ENCODE measurements at places on chromosomes 7 and 10.

GRCh38 chr10:21083861-21084260 is 186.8 kb upstream of the NEBL start:
- DNase-seq, result no peak

DNA sequence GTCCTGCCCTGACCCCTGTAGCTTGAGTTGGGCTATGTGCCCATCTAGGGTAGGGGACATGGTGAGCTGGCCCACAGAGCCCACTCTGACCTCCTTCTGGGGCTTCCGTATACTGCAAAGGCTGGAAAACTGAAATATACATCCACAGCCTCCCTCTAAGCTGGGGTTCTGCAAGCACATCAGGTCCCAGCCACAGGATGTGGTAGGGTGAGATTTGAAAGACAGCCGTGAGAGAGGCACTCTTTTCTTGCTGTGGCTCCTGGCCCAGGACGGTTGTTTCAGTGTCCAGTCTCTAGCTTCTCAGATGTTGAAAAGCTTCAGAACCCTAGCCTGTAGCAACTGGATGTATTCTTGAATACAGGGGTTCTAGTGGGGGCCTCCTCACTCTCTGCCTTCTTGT is 60.1 kb upstream of the ADRB1 start:
- no peak for DNase-seq

- no peak for DNase-seq
Measured at GRCh38 chr7:41467596-41467995, 235.3 kb downstream of the INHBA start.

DNA sequence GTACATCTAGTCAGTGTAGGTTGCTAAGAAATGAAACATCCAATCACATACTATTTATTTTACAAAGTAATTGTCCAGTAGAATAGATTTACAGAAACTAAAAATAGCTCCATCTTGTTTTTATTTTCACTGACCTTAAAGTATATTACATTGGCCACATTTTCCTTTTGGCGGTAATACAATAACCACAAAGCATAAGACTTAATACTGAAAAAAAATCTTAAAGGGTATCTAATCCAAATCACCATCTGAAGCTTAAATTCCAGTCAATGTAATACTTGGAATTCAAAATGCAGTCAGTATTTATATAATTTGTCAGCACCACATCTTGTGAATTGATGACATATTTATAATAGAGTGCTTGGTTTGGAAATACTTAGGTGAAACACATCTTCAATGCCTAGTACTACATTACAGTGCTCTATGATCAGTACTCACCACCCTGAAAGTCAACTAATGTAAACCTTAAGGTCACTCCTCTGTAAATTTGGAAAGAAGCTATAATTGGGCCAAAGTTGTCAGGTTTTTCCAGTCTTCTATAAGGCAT is 8.9 kb downstream of the ANKMY2 start:
- no peak for DNase-seq

GRCh38 chr10:70921285-70921684 is 32.9 kb upstream of the PCBD1 start:
- DNase-seq, result no peak

GRCh38 chr10:99983280-99983988 is 26.3 kb downstream of the DNMBP start:
- no peak for DNase-seq

- no peak for DNase-seq
Measured at GRCh38 chr7:153381275-153382040, 621.9 kb downstream of the ACTR3B start.

GRCh38 chr10:9227679-9228365 is 1173.3 kb downstream of the GATA3 start:
- DNase-seq, result no peak

DNA sequence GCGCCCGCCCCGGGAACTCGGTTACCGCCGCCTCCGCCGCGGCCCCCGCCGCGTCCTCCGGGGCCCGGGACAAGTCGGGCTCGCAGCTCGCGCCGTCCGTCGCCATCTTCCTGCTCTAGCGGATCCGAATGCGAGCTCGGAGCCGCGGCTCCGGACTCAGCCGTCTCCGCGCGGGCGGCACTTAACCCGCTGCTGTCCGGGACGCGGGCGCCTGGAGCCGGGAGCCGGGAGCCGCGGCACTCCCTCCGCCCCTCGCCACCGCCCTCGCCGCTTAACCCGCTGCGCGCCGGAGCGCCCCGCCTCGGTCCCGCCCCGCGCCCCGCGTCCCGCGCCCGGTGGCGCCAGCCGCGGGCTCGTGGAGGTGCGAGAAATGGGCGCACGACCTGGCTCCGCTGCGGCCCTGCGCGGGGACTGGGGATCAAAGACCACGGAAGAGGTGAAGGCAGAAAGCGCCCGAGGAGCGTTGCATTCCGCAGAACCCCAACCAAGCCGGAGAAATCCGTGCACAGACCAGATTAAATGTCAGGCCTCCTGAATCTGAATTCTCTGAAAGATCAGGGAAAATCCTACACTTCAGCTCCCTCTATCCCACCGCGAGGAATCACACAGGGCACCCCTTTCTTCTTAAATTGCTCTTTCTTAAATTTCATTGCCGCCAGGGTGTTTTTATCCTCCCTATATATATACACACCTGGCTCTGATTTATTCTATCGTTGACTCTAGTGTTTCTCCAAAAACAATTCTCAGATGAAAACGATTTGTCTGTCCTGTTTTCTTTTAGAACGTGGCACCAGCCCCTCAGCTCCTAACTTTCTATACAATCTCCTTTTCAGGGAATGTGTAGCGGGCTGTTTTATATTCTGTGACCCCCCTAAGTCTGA is at the start of gene CTTNBP2:
TSS of gene CTTNBP2 (minus strand) at position 132 of the 881 bp plus-strand sequence. CDS start at position 106, 26 bp downstream.
- DNase-seq, result peak; percentile 69

DNA sequence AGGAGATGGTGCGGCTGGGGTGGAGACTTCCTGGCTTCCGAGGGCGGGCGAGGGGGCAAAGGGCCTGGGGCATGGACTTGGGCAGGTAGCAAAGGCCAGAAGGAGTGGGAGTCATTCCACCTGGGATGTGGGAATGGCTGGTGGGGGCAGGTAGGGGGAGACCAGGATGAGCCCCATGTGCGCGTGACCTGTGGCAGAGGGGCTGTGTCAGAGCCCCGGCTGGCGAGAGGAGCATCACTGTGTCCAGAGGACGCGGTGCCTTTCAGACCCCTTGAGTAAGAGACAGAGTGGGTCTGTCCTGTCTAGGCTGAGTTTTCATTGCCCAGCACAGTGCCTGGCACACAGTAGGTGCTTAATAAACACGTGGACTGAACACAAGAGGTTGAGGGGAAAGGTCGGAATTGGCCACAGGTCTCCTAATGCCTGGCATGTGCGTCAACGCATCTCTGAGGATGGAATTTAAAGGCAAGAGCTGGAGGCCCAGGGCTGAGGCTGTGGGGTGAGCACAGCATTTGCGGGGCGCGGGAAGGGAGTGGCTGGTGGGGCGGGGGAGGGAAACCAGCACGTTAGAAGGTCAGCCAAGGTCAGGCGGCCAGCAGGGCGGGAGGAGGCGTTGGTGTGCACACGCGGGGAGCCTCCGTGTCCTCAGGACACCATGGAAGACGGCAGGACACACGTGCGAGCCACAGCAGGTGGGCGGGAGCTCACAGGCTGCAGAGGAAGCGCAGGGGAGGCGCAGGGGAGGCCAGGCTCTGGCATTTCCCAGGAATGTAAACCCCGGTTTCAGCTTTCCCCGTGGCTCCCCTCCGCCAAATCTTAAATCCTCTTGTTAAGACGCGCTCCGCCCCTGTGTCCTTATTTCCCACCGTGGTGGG is 51.8 kb downstream of the CUX1 start:
- DNase-seq, result no peak

DNA sequence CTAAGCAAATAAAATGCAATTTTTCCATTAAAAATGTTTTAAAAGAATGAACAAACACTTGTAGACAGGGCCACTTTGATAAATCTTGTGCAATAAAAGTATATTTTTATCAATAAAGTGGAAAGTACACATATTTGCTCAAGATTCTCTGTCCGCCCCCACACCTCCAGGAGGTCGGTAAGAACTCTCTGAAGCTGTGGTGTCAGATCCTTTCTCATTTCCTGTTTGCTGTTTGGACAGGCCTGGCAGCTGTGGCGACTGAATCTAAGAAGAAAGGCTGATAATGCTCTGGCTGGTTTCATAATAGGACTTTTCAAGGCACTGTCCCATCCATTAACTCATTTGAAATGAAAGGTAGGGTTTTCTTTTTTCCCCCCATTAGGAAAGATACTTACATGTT is 15.3 kb upstream of the ASB4 start:
- DNase-seq, result no peak

- no peak for DNase-seq
Measured at GRCh38 chr7:92655346-92655884, 65.2 kb upstream of the FAM133B start.

GRCh38 chr7:40721342-40721949 is 586.6 kb downstream of the SUGCT start:
- DNase-seq, result no peak

DNA sequence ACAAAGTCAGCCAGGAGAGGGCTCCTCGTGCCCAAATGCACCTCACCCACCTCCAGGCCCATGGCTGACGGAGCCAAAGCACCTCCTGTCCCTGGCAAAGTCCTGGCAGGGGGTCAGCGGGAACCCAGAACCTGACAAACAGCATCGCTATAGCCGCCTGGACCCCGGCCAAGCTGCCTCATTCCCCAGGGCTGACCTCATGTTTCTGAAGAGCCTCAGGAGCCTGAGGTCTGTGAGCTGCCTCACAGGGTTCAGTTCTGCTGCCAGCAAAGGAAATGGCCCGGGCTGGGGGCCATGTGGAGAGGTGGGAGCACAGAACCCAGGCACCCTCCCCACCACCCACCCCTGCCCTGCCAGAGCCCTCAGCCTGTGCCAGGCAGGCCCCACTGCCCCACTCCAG is 4.2 kb upstream of the NANOS1 start:
- DNase-seq, result peak; percentile 77

- no peak for DNase-seq
Measured at GRCh38 chr10:59557642-59558041, 152.0 kb downstream of the SLC16A9 start.

- no peak for DNase-seq
Measured at GRCh38 chr7:32658467-32658869, 163.2 kb downstream of the AVL9 start.

DNA sequence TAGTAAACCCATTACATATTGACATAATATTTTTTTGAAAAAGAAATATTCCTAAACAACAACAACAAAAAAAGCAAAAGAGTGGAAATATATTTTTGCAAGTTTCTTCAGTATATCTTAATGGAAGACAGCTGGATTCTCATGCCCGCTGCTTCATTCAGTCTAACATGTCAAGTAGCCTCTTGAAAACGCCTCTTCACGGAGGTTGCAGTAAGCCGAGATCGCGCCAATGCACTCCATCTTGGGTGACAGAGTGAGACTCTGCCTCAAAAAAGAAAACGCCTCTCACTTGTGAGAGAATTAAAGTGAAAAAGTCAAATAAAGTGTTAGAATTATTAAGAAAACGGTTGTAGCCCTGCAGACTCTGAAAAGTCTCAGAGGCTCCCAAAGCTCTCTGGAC is 1.3 kb downstream of the CUTC start:
- no peak for DNase-seq

DNA sequence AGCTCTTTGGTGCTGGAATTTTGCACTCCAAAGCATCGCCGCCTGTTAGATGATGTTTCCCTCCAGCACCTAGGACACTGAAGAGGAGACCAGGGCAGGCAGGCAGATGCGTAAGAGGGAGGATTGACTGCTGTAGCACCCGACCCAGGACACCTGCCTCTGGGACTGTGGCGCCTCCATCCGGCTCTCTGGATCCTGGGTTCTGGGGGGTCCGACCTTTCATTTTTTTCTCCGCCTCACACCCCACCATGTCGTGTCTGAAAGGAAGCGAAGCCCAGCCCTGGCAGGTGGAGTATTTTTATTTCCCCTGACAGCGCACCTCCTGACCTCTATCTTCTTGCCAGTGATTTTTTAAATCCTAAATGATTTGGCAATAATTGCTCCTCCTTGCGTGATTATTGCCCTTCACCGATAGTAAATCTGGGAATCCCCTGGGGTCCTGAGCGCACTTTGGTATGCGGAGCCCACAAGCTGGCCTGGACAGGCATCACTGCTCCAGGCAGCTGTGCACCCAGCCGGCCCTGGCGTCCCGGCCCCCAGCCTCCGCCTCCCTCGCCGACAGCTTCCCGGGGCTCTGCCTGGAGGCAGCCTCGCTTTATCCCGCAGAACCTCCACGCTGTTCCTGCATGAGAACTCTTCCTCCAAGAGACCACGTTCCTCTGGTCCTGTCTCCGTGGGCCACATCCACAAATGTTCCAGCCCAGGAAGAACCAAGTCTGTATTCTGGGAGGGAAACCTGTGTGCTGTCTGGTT is 48.4 kb downstream of the LHPP start:
- peak; percentile 35 for DNase-seq

DNA sequence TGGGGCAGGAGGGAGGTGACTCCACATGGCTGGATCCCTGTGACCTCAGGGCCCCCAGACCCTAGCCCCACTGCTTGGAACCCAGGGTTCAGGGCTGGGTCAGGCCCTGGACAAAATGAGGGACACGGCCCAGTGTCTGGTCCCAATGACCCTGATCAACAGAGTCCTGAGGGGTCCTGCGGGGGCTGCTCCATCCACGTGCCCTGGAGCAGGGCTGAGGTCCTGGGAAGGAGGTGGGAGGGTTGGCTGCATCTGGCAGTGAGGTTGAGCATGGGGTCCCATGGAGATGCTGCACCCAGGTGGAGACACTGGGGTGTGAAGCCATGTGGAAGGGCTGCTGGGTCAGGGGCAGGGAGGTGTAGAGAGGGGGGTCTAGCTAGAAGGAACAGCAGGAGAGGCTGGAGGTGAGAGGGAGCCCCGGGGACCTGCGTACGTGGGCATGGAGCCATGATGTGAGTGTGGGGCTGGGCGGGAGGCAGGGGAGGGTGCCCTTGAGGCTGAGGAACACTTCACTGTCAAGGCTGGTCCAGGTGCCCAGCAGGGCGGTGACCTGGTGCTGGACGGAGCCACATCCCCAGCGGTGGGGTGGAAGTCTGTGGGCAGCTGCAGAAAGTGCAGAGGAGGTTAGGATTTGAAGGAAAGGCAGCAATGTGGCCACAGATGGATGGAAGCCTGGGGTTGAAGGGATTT is 604 bp downstream of the SCART1 start:
- DNase-seq, result no peak

DNA sequence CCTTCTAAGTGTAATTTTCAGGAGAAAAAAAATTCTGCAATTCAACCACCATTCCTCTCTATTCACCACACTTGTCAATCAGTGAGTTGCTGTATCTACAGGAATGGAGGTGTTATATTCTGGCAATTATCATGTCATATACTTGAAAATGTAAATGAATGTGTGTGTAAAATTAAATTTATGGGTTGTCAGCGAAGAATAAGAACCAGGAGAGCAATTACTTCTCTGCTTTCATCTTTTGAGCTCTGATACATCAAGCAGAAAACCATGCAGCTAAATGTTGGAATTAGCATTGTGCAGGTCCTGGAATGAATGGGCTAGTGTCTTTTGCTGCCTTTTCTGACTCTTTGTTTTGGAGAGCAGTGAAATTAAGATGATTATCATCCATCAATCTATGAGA is 207.6 kb downstream of the FOXP2 start:
- no peak for DNase-seq

- no peak for DNase-seq
Measured at GRCh38 chr10:118720685-118721538, 33.9 kb downstream of the CACUL1 start.

GRCh38 chr10:16941067-16941466 is 123.8 kb upstream of the RSU1 start:
- DNase-seq, result no peak

- no peak for DNase-seq
Measured at GRCh38 chr10:45308707-45309106, 6.7 kb downstream of the OR13A1 start.

- no peak for DNase-seq
Measured at GRCh38 chr7:132899833-132900232, 182.1 kb downstream of the CHCHD3 start.

- DNase-seq, result no peak
Measured at GRCh38 chr10:85491652-85492051, 874.9 kb downstream of the GRID1 start.

- no peak for DNase-seq
Measured at GRCh38 chr7:40437936-40438634, 303.3 kb downstream of the SUGCT start.

Data from RWPE2 (cell line).